ENCODE measurements at places on chromosomes 7 and 10.

GRCh38 chr10:122643931-122644534 is 55.6 kb downstream of the C10orf120 start:
- no peak for DNase-seq

DNA sequence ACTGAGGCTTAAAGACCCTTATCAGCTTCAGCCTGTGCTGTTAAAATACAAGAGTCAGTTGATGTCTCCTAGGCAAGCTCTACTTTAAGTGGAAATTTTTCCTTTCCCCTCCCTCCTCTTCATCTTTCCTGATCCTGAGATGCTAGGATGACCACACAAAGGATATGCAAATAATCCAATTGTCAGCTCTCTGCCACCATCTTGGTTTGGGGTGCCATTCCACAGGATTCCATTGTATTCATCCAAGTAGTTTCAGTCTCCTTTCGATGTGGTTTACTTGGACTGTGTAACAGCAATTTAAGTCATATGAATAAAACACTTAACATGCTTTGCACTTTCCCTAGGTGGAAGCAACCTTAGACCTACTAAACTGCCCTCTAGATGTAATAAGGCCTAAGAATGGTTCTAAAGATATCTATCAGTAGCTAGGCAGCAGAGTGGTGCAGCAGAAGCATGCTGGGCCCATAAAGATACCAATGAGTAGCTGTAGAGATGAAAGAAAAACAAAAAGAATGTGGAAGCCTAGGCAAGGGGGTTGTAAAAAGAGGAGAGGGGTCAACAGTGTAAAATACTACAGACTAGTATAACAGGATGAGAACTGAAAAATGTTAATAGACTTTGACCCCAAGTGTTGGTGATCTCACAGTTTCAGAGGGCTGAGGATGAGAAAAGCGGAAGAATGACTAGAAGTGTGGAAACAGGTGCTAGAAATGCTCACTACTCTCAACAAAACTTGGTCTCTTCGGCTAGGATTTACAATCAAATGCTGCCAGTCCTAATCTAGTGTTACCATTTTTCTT is 2.4 kb upstream of the CFAP69 start:
- DNase-seq: no peak

DNA sequence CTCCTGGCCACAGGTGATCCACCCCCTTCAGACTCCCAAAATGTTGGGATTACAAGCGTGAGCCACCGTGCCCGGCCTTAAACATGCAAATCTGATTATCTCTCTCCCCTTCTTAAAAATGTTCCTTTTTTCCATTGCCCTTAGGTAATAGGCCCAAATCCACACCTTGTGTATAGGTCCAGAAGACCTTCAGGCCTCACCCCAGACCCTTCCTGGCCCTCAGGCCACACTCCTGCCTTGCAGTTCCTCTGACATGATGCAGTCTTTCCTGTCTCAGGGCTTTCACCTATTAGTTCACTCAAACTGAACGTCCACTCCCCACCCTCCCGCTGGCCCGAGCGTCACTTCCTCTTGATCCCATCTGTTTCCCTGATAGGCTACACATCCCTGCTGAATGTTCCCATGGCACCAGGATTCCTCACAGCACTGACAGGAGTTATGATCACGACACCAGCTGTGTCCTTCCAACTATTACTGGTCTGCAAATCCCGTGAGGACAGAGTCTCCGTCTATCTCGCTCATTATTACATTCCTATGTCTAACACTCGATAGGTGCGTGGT is 46.4 kb downstream of the DENND2A start:
- no peak for DNase-seq

DNA sequence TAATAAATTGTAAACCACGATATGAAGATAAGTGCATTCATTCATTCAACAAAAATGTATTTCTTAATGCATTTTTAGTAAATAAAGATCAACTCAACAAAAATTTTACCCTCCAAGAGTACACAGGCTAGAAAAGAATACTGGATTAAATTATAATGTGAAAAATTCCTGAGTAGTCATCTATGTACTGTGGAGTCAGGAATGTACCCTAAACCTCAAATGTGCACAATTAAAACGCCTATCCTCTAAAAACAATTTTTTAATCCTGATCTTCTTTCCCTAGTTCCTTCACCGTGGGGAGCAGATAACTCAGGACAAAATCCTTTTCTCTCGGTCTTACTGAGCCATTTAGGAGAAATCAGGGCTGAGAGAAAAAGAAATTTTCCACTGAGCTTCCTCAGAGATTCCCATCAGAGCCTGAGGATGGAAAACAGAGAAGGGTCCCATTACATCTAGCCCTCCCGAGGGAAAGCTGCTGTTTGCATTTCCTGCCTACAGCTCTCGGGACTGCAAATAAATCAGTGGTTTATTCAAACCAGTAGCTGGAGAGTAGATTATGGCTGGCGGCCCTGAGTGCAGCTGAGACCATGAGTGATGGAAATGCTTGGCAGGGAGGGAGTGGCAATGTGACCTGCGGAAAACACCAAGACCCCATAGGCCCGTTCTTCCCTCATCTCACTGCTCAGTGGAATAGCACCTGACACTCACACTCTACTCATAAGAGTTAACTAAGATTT is 7.4 kb downstream of the TAS2R40 start:
- no peak for DNase-seq

DNA sequence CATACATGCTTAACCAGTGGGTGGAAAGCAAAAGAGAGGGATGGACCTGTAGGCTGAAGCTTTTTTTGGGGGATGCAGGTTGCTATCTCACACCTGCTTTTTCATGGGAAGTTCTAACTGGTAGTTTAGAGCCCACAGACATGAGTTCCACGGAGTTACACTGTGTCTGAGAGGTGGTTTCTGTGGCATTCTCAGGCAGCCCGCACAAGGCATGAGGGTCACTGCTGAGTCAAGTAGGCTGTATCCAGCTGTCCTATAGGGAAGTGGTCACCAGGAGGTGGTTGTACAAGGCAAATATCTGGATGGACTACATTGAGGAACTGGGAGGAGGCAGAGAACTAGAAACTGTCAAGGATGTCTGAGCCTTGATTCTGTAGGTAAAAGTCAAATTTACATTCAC is 351.0 kb upstream of the POM121L12 start:
- no peak for DNase-seq

- DNase-seq: no peak
Observed at GRCh38 chr7:31890766-31891165, 179.4 kb downstream of the PDE1C start.

- DNase-seq: peak; percentile 1
Observed at GRCh38 chr7:130669085-130669700, 645 bp upstream of the COPG2 start.

DNA sequence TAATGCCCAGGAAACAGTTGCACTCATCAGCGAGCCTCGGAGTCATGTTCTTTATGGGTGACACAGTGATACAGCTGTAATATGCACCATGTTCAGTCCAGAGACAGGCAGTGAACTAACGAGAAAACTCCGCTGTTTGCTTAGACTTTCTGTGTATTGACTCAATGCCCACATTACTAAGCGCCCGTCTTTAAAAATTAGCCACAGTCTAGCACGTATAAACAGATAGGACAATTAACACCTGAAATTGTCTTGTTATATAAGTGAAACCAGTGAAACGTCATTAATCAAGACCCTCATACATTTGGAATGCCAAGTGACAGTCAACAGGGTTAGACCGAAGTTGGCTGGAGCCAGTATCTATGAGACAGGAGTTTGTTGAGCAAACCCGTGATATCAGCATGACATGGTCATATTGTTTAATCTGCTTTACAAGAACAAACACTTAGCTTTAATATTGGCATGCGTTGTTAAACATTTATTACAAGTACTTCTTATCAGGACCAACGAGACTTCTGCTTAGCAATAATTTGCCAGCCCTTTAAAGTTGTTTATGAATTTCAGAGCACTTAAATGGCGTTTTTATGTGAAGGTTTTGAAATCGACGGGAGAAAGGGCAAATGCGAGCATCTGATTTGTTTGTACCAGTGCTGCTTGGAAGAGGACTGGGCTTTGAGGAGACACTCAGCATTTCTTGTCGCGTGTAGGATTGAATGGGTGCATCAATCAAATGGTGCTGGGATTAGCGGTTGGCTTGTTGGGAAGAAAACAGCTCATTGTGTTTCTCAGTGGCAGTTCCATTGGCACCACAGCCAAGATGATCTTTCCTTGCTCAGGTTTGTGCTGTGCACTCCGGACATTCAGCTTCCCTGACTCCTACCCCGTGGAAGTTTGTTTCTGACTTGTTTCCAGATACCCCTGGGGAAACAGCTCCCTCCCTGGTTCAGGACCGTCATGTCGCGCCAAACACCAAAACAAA is 56.3 kb downstream of the CAMK1D start:
- no peak for DNase-seq

- DNase-seq: no peak
Observed at GRCh38 chr10:121217331-121217730, 366.2 kb downstream of the WDR11 start.

GRCh38 chr7:101084865-101085161 is 468 bp upstream of the TRIM56 start:
- DNase-seq: no peak

DNA sequence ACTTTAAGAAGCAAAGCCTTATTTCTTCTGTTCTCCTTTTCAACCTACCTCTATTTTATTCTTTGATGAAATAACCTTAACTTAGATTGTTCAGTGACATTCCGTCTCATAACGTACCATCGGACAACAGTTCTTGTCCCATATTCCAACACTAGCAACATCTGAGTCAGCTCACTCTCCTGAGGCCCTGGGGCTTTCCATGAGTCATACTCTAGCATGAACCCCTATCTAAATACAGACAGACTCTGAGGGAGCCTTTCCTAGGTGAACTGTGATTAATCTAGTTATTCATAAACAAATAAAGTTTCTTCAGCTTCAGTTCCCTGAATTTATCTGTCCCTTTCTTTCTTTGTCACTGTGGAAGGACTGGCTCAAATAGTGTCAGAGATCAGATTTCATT is 168.7 kb upstream of the LYZL1 start:
- DNase-seq: no peak

DNA sequence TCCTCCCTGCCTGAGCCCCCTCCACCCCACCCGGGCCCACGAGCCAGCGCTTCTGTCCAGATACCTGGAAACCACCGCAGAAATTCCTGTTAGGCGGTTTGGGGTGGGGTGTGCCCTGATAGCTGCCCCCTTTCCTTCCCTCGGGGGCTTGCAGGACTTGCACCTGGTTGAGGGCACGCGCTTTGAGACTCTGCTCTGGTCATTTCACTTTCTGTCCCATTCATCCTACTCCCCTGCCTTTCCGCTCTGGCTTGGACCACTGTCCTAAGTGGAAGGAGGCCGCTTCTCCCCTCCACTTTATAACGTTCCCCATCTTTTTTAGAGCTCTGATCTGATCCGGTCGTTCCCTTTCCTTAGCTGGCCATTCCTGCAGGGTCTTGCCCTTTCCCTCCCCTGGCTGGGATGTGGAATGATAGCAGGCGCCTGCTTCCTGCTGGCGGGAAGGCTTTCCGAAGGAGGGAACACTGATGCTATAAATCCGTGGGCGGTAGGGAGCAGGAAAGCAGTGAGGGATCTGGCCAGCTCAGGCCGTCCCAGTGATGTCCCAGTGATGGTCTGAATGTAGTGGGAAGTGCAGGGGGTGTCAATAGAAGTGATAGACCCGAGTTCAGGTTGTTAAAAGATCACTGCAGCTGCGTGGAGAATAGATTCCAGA is 852 bp upstream of the PRKAR1B start:
- no peak for DNase-seq

- no peak for DNase-seq
Observed at GRCh38 chr7:67021260-67021659, 24.6 kb downstream of the TYW1 start.

DNA sequence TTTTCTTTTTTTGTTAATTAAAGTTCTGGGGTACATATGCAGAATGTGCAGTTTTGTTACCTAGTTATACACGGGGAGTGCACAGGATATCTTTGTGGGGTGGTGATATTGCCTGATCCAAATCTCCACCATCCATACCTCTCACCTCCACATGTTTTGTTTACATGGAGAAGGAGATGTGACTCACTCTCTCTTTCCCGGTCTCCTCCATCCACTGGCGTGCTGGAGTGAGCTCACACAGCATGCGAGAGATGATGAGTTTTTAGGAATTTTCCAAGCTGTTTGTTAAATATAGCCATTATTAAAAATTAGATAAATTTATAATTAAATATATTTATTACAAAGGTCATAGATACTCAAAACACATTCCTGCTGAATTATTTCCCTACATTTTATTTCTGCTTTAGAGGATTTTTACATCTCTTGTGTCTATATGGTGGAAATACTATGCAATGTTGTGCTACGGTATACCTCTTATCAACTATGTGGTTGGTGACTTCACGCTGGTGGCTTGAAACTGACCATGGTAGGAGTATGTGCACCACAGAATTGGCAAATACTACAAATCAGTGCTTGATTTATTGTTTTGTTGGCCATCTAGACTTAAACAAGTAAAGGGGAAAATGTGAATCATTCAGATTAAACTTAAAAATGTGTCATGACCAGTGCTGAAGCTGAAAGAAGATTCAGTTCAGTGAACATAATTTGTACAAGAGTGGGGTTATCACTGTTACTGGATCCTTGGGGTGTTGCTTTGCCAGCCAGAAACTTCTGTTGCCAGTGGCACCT is 107.9 kb upstream of the FAM180A start:
- DNase-seq: no peak

Measured in KG1 (cell line).